Esophagus muscularis mucosa (tissue), 4 donors: ENCODE measurements at places on chromosomes 11 and 22.

- DNase-seq = no peak
Measured at GRCh38 chr22:25570486-25570885, 6.0 kb downstream of the GRK3 start.

GRCh38 chr22:40182231-40182835 lies 4.6 kb downstream of the TNRC6B start:
- DNase-seq = no peak

- no peak for DNase-seq
Measured at GRCh38 chr22:43343262-43343669, at the start of gene SCUBE1. Gene SCUBE1 (minus strand): TSS chr22:43343372. CDS start chr22:43343261, 111 bp downstream.

- no peak for DNase-seq
Measured at GRCh38 chr11:645536-645935, 8.5 kb downstream of the DRD4 start.

- no peak for DNase-seq
Measured at GRCh38 chr11:41714101-41714500, 254.6 kb upstream of the LRRC4C start.
